ENCODE measurements at places on chromosomes 16 and 17. TPM values are rescaled to one million over a fixed set of nuclear protein-coding genes. Genes with fewer than 3 reads are reported as not detected.

Gene ELOB
- total RNA-seq: 183 TPM

Gene NPIPA3
- 3.3 TPM for total RNA-seq

Gene OTOP3
- total RNA-seq: not detected

Gene KDM6B
- 191 TPM for total RNA-seq

Gene NLGN2
- total RNA-seq: 90.8 TPM

Gene CA5A
- total RNA-seq: not detected

Gene TSPAN10
- total RNA-seq: not detected

Gene COX6A2
- not detected for total RNA-seq

Gene METTL9
- total RNA-seq: 108 TPM

Gene C17orf67
- total RNA-seq: not detected

Gene ABCA9
- total RNA-seq: 0.61 TPM

Gene ZFHX3
- 6.8 TPM for total RNA-seq

Gene FBXW10B
- not detected for total RNA-seq

Gene MYH2
- not detected for total RNA-seq

Gene LGALS9B
- not detected for total RNA-seq

Gene LHX1
- total RNA-seq: 2.6 TPM

Gene RNF222
- total RNA-seq: not detected

Gene DLX4
- 0.29 TPM for total RNA-seq

Gene SLC4A1
- not detected for total RNA-seq

Gene KRT14
- total RNA-seq: not detected

Gene CA4
- 0.98 TPM for total RNA-seq

Gene TBC1D3H
- total RNA-seq: 0.37 TPM

Gene GDPD1
- 34.3 TPM for total RNA-seq

Gene KRTAP9-4
- not detected for total RNA-seq

Gene KRTAP1-5
- not detected for total RNA-seq

Gene KRTAP4-4
- not detected for total RNA-seq

Gene P2RX5
- 6.6 TPM for total RNA-seq

Gene SOX15
- 1.7 TPM for total RNA-seq

Gene CTRB2
- not detected for total RNA-seq

Gene CIITA
- 0.69 TPM for total RNA-seq

Gene ARHGAP23
- 23.6 TPM for total RNA-seq

Gene TSPOAP1
- 39.7 TPM for total RNA-seq

Gene TERB1
- 0.39 TPM for total RNA-seq

Gene ZDHHC1
- 4.6 TPM for total RNA-seq

Gene ZSCAN10
- total RNA-seq: 0.74 TPM

Gene CD7
- total RNA-seq: 0.27 TPM

Gene GUCY2D
- not detected for total RNA-seq

Gene GP2
- total RNA-seq: not detected

Gene MYH10
- 218 TPM for total RNA-seq

Gene PAQR4
- total RNA-seq: 69.1 TPM

Gene IL21R
- 0.86 TPM for total RNA-seq

Gene GGNBP2
- total RNA-seq: 105 TPM

Gene SPN
- total RNA-seq: 0.27 TPM

Gene MED9
- total RNA-seq: 23.2 TPM

Gene LPO
- total RNA-seq: not detected

Gene CD19
- 0.27 TPM for total RNA-seq

Gene OGFOD3
- total RNA-seq: 23.0 TPM

Gene HNF1B
- total RNA-seq: not detected

Gene HIC1
- 2.5 TPM for total RNA-seq

Gene OR3A3
- not detected for total RNA-seq

Gene IGSF6
- not detected for total RNA-seq

Gene CACNG1
- not detected for total RNA-seq

Gene IRF8
- 1.0 TPM for total RNA-seq

Gene PRCD
- total RNA-seq: 1.4 TPM

Gene KRT24
- not detected for total RNA-seq

All from glutamatergic neuron (in vitro differentiated cells).